ENCODE measurements at places on chromosomes 1 and 21.

DNA sequence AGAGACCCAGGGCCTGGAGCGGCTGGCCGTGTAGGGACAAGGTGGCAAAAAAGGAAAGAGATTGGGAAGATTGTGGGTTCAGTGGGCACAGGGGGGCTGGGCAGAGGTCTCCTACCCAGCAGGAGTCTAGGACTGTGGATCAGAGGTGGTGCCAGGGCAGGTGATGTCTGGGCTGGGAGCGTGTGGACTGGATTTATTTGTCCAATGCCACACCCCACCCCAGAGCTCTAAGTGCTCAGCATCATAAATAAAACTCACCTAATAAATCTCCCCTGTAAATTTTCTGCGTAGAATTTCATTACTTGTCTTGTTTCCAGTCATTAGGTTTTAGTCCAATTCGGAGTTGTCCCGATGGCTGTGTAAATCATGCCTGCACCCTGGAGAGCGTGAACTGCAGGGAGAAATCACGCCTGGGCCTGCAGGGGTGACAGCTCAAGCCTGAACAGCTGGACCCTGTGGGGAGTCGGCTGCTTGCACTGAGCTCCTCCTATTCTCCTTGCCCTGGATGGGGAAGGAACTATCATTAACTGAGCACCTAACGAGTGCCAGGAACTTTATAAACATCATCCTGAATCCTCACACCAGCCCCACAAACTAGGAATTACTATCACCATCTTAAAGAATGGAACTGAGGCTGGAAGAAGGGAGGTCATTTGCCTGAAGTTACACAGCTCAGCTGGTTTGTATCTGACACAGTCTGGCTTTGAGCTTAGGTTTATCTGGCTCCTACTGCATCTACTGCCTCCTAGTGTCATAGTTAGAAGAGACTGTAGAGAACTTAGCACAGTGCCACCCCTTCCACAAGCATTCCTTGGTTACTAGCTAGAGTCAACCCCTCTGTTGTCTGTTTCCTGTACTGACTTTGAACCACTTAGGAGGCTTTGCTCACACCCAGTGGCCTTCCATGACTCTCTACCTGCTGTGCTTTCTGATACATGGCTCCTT is 25.0 kb upstream of the POU3F1 start:
- H3K4me1 ChIP-seq, result no peaks in the 10 kb centered on the region
- H3K4me3 ChIP-seq, result no peak overlapping the region
- no peaks in the 10 kb centered on the region for H3K27me3 ChIP-seq

DNA sequence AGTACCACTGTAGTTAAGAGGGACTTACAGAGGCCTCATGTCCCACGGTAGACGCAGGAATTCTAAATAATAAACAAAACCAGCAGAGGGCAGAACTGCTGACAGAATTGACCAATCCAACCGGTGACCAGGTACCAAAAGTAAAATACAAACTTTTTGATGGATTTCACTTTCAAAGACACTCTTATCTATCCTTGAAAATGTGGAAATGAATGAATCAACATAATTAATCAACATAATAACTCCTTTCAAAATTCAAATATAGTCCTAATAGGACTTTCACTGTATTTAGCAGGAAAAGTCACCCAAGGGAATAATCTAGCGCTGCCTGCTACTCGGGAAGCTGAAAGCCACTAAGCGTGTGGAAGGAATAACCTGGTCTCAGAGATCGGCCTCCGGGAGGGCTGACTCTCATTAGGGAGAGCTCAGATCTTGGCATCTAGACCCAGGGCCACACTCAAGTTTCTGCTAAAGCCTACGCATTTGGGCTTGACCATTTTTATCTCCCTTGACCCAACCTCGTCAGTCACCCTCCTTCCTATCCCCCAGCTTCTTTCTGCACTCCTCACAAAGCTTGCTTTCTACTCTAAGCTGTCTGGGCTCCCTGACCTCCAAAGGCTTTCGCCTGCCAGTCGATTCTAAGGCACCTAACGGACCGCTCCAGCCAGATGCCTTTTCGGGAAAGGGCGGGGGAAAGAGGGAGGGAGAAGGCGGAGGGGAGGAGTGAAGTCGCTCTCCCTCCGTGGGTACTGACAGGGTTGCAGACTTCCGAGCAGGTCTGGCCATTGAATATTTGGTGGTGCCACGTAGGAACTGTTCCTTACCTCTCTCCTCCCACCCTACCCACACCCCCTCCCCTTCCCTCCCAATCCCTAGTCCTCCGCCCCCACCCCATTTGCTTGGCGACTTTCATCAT is 1.6 kb downstream of the COL11A1 start:
- H3K36me3 ChIP-seq, result no peaks in the 10 kb centered on the region
- DNase-seq, result no peak
- no peaks in the 10 kb centered on the region for H3K4me1 ChIP-seq
- H3K4me3 ChIP-seq, result no peak overlapping the region

DNA sequence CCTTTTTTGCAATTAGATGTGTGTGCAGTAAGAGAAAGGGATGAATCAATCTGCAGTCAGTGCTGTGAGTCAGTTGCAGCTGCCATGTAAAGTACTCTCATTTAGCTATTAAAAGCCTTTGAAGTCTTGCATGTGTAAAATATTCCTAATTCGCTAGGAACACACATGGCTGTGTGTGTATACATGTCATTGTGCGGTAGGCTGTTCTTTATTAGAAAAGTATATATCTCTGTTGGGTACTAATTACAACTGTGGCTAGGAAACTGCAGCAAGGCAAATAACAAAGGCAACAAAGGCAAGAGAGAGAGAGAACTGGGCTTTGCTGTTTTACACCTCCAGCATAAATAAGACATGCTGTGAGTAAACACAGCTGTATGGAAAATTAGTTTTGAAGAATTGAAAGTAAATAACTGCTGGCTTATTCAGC is 41.7 kb downstream of the EPB41 start:
- no peak for DNase-seq
- no peak overlapping the region for H3K27ac ChIP-seq
- no peak overlapping the region for H3K4me3 ChIP-seq
- no peaks in the 10 kb centered on the region for H3K36me3 ChIP-seq
- peaks cover 5% of the 10 kb centered on the region for H3K4me1 ChIP-seq

DNA sequence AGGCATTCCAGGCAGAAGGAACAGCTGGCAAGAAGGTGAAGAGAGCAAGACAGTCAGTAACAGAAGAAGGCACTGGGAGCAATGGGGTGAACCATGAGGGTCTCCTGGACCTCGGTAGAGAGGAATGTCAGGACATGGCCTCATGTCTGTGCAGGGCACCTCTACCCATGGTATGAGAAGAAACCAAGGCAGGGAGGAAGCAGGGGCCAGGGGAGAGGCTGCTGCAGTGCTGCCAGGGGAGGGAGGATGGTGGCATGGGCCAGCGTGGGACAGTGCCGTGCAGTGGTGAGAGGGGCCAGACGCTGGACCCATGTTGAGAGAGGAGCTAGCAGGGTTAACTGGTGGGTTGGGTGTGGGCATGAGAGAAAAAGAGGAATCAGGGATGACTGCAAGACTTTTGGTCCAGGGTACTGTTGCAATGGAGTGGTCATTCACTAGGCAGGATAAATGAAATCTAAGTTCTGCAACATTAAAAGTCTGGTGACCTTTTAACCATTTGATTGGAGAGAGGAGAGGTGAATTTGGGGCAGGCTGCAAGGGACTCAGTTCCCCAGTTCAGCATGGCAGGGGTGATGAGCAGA is 577.6 kb downstream of the MATN1 start:
- no peak for DNase-seq
- no peak overlapping the region for H3K27ac ChIP-seq
- H3K36me3 ChIP-seq, result no peaks in the 10 kb centered on the region
- no peaks in the 10 kb centered on the region for H3K27me3 ChIP-seq

DNA sequence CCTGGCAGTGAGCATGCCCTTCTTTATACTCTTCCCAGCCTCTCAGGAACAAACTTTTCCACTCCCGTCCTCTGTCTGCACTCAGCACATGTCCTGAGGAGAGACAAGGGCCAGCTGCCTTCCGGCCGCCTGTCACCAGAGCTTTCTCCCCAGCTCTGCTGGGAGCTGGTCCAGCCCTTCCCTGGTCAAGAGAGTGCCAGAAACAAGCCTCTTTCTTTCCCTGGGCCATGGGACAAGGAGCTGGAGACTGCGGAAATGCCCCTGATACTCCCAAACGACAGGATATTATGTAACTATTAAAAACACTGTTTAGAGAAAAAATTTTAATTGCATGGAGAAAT is 10.4 kb downstream of the LAMB3 start:
- no peak overlapping the region for H3K4me3 ChIP-seq
- no peaks in the 10 kb centered on the region for H3K27me3 ChIP-seq
- no peaks in the 10 kb centered on the region for H3K4me1 ChIP-seq

Measured in effector memory CD4-positive, alpha-beta T cell (primary cell).